Heart right ventricle (tissue), 16 donors: ENCODE measurements at places on chromosomes 3 and 15. TPM values are rescaled to one million over a fixed set of nuclear protein-coding genes. Genes with fewer than 3 reads are reported as not detected.

TMEM207 gene
- total RNA-seq: not detected

FETUB gene
- total RNA-seq: not detected

RTP4 gene
- 0.90 TPM for total RNA-seq

LSAMP gene
- 5.7 TPM for total RNA-seq

LRRC28 gene
- 22.3 TPM for total RNA-seq

SLC25A20 gene
- 42.5 TPM for total RNA-seq

DTWD1 gene
- total RNA-seq: 15.1 TPM

ATXN7 gene
- total RNA-seq: 31.0 TPM

MAP6D1 gene
- total RNA-seq: 2.4 TPM

RASGRP1 gene
- 0.26 TPM for total RNA-seq

TM4SF1 gene
- 121 TPM for total RNA-seq

ZNF620 gene
- 2.3 TPM for total RNA-seq
